Stimulated activated CD8-positive, alpha-beta memory T cell treated with anti-CD3 and anti-CD28 coated beads, Interleukin-2, amount 100 ng/mL, for 48 hours (primary cell): ENCODE measurements at places on chromosomes 4 and X.

GRCh38 chr4:83831588-83831987 is 295.7 kb downstream of the GPAT3 start:
- DNase-seq, result no peak

- no peak for DNase-seq
Measured at GRCh38 chr4:175271010-175271630, 353.0 kb downstream of the ADAM29 start.

DNA sequence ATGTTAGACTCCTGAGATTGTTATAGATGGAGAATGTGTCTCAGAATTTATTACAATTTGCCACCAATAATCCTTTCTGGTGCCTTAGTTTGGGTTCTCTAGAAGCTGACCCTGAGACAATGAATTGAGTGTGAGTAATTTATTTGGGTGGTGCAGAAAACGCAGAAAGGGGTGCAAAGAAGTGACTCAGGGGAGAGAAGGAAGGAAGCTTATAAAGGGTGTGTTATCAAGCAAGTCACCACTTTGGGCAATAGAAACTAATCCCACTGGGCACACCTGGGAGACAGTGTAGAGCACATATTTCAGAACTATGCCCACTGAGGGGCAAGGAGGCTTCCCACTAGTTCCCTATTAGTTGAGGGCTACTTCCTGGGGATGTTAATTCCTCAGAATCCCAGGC is 320.6 kb downstream of the MID1IP1 start:
- no peak for DNase-seq

DNA sequence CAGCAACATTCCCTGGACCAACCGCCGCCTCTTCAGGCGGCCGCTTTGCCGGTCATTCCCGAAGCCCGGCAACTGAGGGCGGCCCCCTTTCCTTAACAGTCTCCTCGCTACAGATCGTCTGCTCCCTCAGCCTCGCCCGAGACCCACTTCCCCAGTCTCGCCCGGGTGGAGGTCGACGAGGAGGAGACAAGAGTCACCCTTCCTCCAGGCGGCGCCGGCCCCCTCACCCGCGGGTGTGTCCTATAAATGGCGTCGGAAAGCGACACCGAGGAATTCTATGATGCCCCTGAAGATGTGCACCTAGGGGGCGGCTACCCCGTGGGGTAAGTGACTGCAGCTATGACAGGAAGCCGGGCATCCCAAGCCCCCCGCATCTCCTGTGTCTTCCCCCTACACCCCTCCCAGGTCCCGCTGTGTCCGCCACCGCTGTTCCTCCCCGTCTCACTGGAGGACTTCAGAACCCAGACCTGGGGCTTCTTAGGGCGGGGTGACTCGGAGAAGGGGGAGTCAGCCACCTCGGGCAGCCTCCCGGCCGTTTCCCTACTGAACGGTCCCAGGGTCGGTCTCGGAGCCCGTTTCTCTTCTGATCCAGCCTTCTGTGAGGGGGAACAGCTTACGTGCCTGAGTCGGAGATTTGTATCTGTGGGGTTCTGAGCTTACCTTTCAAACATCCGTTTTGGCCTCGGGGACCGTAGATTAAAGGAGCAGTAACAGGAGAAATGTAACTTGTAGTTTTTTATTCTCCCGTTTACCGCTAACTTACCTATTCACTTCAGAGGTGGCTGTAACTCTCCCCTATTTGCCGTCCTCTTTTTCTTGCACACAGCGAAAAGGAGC is 570 bp downstream of the WDR44 start:
- DNase-seq, result peak; percentile 10

GRCh38 chr4:71882113-71882841 is 98.4 kb upstream of the GC start:
- DNase-seq, result no peak

DNA sequence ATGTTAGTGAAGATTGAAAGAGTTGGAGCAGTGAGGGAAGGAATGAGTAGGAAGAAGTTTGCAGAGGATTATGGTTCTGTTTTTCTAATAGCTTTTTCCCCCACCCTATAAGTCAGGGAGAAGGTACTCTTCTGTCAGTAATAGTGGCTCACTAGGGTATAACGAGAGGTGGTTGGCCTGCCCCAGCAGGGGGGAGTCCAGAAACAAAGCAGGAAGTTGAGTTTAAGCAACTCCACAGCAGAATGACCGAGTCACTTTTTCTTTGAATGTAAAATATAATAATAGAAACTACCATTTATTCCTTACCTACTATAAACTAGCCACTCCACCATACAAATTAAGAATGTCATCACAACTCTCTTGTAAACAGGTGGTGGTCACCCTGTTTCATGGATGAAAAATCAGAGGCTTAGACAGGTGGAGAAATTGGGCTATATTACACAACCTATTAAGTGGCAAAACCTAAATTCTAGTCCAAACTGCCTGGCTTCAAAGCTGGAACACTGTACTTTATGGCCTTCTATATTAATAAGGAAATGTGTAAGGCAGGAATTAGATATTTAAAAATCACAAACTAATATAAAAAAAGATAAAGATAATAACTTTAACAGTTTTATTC is 21.9 kb downstream of the AP1AR start:
- no peak for DNase-seq

DNA sequence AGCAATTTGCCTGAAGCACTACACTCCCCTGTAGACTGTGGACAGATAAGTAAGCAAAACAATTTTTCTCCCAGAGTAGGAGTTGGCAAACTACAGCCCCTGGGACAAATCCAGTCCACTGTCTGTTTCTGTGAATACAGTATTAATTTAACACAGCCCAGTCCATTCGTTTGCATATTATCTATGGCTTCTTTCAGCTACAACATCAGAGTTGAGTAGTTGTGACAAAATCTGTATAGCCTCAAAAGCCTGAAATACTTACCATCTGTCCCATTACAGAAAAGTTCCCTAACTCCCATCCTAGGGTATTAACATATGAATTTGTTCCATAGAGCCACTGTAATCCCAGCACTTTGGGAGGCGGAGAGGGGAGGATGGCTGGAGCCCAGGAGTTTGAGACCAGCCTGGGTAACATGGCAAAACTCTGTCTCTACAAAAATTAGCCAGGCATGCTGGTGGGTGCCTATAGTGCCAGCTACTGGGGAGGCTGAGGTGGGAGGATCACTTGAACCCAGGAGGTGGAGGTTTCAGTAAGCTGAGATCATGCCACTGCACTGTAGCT is 53.0 kb downstream of the AMELX start:
- DNase-seq, result no peak

GRCh38 chr4:6991771-6992557 is 51.2 kb upstream of the TADA2B start:
- DNase-seq, result no peak

- DNase-seq, result no peak
Measured at GRCh38 chr4:157713342-157713741, 459.5 kb downstream of the GASK1B start.

- no peak for DNase-seq
Measured at GRCh38 chr4:19883841-19884240, 367.9 kb upstream of the SLIT2 start.

GRCh38 chr4:4601803-4602369 is 60.0 kb upstream of the STX18 start:
- DNase-seq, result no peak

DNA sequence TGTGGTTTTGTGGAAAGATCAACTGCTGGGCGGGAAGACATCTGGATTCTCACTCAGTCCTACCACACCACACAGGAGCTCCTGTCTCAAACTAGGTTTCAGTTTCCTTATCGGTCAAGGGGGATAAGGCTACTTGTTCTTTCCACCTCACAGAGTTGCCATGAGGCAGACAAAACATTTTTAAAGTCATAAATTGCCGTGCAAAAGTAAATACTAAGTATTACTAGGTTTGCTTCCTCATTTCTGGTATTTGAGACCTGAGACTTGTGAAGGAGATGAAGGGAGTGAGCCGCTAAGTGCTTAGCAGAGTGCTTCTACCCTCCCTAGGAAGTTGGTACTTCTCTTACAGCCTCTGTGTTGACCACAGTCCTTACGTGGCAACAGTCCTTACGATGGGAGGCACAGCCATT is 1.5 kb downstream of the LAP3 start:
- no peak for DNase-seq

DNA sequence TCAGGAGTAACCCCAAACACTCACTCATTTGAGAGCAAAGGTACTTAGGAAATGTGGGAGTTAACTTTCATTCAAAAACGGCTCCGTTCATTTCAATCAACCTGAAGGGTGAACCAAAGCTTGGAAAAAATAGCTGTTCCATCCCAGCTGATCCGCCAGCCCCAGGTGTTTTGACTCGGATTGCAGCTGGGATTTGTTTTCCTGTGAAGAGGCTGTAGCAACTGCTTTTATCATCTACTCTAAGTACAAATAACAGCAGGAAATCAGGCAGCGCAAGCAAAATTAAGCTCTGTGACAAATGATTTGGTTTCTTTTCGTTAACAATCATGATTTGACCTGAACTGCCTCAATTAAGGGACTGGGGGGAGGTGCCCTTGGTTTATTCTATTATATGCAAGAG is 154.7 kb downstream of the BEND2 start:
- no peak for DNase-seq

- DNase-seq, result no peak
Measured at GRCh38 chrX:125003746-125004446, 315.8 kb upstream of the TEX13C start.

DNA sequence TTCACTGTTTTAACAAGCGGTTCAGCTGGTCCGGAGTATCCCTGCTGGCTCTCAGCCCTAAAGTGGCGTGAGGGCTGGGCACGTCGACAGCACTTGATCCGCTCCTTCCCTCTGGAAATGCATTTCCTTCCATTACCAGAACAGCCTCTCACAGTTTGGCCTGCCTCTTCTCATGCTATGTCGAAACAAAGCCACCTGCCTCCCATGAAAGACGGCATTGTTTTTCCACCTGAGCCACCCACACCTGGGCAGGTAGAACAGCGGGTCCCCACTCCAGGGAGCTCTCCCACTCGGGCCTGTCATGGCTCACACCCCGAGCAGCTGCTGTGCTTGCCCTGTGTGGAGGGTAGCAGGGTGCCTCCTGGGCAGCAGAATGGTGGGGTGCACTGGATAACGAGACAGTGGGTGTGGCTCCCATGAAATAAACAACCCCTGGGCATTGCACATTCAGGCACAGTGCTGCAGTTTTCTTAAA is 86.2 kb downstream of the FHDC1 start:
- no peak for DNase-seq

DNA sequence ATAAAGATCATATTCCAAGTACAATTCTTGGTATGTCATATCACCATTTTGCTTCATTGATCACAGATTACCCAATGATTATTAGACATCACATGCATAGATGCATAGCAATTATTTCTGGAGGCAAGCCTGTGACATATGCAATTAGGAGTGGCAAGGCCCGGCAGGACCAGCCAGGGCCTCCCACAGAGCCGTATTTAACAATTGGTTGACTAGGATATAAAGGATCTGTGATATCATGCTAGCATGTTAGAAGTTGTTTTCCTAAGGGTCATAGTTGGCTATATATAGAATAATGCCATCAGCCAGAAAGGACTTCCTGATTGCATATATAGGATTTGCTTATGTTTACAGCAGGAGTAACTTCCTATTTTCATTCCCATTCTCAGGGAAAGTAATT is 103.5 kb upstream of the OTUD4 start:
- no peak for DNase-seq

- no peak for DNase-seq
Measured at GRCh38 chrX:38166478-38167083, 54.1 kb downstream of the SRPX start.

- DNase-seq, result no peak
Measured at GRCh38 chr4:83230928-83231327, 53.7 kb downstream of the COQ2 start.

DNA sequence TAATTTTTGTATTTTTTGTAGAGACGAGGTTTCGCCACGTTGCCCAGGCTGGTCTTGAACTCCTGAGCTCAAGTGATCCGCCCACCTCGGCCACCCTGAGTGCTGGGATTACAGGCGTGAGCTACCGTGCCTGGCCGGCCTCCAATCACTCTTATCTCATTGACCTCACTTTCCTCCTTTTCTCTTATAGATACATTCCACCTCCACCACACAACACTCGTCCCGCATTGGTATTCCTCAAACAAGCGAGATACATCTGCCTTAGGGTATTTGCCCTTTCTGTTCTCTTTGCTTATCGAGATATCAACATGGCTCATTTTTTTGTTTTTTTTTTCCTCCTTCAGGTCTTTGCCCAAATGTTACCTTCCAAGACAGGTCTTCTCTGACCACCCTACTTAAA is 1.8 kb upstream of the PRPS1 start:
- no peak for DNase-seq

DNA sequence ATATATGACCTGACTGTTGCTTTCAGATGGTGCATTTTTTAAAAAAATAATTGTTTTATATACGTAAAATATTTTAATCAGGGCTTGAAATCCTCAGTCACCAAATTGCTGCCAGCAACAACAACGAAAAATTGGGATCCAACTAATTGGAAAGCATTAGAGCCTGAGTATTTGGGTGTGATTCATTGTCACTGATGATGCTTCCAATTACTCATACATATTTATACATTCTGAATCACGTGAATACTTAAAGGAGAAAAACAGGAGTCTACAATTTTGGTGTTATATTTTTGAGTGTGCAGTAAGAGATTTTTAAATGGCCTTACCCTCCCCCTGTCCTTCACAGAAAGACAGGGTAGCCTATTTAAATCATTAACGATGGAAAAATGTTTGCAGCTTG is 765.6 kb upstream of the TENM3 start:
- no peak for DNase-seq

GRCh38 chr4:121277194-121278105 is 103.4 kb downstream of the QRFPR start:
- DNase-seq, result no peak

DNA sequence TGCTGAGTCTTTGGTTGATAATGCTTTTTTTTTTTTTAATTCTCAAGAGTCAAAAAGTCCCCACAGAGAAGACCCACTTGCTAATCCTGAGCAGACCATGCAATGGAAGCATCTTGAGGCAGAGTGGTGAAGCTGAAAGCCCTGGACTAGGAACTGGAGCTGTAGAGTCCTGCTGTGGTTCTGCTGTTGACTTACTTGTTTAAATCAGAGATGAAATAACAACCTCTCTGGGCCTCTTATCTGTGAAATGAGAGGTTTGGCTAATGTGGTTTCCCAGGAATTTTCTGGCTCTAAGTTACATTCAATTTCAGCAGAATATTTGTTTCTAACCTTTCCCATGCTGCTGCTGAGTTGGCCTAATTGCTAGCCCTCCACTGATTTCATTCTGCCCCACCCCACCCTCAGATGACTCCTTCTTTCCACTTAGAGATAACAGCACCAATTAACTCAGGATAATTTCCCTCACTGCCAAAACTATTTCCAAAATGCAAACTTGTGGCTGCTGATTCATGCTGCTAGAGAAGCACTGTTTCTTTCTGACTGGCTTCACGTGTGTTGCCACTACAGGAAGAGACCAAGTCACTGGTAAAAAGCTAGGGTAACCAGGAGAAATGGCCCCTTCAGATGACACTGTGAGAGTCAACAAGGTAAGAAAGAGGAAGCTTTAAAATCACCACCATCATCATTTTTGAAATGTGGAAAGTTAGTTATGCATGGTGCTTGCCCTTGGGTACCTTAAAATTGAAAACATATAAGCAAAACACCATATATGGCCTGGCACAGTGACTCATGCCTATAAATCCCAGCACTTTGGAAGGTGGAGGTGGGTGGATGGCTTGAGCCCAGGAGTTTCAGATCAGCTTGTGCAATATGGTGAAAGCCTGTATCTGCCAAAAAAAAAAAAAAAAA is 326.4 kb downstream of the DCHS2 start:
- no peak for DNase-seq

- peak; percentile 58 for DNase-seq
Measured at GRCh38 chr4:174522183-174523024, at the start of gene HPGD. Gene HPGD, minus strand, starts transcription at chr4:174522488. Its CDS starts 37 bp downstream, at chr4:174522451.
